Colonic mucosa (tissue), 4 donors: ENCODE measurements at places on chromosomes 4 and X. TPM values are rescaled to one million over a fixed set of nuclear protein-coding genes. Genes with fewer than 3 reads are reported as not detected.

GRCh38 chr4:187302457-187303150 lies 578.9 kb upstream of the FAT1 start:
- DNase-seq = no peak
- H3K27ac ChIP-seq = no peak overlapping the region
- no peaks in the 10 kb centered on the region for H3K27me3 ChIP-seq
- no peak overlapping the region for H3K4me3 ChIP-seq
- no peaks in the 10 kb centered on the region for H3K4me1 ChIP-seq

- DNase-seq = no peak
- no peak overlapping the region for H3K4me3 ChIP-seq
- no peak overlapping the region for H3K27ac ChIP-seq
- H3K27me3 ChIP-seq = no peaks in the 10 kb centered on the region
- H3K36me3 ChIP-seq = no peaks in the 10 kb centered on the region
These were observed 2.9 kb downstream of the HPGDS start for GRCh38 chr4:94339779-94340178.

DNA sequence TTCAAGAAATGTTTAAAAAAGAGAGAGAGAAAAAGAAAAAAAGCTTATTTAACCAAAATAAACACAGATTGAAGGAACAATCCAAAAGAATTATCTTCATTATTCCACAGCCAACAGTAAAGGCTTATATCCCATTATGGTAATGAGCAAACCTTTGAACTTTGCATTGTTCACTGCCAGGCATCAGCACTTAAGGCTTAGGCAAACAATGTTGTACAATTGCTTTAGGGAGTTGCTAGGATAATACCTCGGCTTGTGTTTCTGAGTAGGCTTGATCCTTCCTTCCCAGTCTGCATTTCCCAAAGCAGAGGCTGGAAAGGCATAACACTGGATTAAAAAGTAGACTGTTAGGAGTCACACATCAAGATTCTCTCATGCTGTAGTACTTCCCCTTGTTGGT lies 352.7 kb upstream of the IGFBP7 start:
- no peak overlapping the region for H3K27ac ChIP-seq
- no peak for DNase-seq
- H3K36me3 ChIP-seq = no peaks in the 10 kb centered on the region
- H3K4me1 ChIP-seq = no peaks in the 10 kb centered on the region
- H3K27me3 ChIP-seq = no peaks in the 10 kb centered on the region

CXCL13 gene
- 1.1 TPM for total RNA-seq

SOD3 gene
- 35.8 TPM for total RNA-seq
